ENCODE measurements at places on chromosomes 2 and 18.

- no peak for DNase-seq
Observed at GRCh38 chr2:207750345-207750744, 19.4 kb downstream of the FZD5 start.

- no peak for DNase-seq
Observed at GRCh38 chr2:96088340-96089335, 27.7 kb downstream of the ADRA2B start.

- DNase-seq = no peak
Observed at GRCh38 chr2:201858281-201859184, 52.2 kb downstream of the CDK15 start.

GRCh38 chr2:102251042-102251848 is 60.1 kb upstream of the IL1RL1 start:
- DNase-seq = no peak

DNA sequence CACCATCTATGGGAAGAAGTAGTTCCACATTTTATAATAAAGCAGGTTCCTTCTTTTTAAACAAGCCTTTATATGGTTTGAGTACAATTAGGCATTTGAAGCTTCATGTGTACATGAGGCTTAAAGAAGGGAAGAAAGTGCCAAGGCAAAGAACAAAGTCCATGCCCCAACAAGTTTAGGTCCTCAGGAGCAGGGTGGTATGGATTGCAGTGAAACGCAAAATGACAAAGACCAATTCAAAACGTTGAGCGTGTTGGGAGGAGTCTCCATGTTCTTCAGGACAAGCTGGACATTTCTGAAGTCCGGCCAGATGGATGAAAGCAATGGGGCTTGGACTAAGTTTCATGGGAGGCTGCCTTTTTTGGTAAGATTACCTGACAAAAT is 78.8 kb upstream of the FZD5 start:
- DNase-seq = no peak

Data from hippocampal formation (tissue), 2 donors.